Mesothelial cell of epicardium (in vitro differentiated cells): ENCODE measurements at places on chromosomes 7 and 10. TPM values are rescaled to one million over a fixed set of nuclear protein-coding genes. Genes with fewer than 3 reads are reported as not detected.

DNA sequence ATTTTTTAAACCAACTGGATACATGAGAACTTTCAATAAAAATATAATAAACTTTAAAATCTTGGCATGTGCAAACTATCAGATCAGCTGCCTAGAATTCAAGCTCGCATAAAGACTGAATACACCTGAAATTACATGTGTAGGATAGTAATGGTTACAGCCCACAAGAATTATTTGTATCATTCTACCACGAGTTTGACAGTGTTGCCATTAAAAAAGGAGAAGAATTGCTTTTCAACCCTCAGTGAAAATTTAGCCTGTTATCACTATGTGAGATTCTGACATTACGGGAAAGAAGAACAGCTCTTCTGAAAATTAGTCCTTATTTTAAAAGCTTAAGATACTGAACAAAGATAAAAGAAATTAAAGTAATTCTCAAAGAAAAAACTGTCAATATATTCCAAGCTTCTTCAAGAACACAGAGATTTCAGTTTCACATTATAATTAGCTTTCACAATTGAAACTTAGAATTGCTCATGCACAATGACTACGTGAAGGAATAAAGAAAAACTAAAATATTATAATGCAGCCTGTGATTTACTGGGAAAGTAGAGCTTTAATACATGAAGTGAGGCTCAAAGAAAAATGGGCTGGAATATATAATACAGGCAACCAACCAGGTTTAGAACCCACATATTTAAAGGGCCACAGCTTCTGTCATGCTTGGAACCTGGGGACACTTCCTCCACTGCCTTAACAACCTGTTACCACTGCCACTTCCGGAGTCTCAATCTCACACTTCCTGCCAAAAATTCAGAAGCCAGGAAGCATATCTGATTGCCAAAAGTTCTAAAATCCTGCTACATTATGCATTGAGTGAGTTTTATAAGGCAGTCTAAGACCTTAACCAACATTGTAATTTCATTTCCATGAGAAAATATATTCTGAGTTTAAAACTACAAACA, 23.2 kb downstream of the TPK1 start:
- DNase-seq, result no peak

GRCh38 chr7:131655447-131655846, 99.0 kb upstream of the PODXL start:
- DNase-seq, result no peak

DNA sequence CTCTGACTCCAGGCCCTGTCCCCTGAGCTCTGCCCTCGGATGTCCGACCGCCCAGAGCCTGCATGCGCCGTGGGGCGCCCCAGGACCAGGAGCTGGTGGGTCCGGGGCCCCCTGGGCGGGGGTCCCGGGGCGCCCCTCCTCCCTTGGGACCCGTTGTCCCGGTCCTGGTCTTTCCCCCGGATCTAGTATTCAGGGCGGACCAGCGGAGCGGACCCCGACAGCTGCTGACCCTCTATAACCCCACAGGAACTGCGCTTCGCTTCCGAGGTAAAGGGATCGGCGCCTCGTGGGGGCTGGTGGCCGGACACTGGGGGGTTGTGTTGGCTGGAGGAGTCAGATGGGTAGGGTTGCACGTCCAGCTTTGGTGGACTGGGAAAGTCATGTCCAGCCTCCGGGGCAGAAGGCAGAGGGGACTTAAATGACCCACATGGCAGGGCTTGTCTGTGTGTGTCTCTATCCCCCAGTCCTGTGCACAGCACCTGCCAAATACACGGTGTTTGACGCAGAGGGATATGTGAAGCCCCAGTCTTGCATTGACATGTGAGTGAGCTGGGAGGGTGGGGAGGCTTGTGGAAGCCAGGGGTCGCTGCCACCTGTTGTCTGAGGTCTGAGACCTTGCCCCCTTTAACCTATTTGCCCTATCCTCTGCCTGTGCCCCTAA, 520 bp downstream of the MOSPD3 start:
- DNase-seq, result no peak

- DNase-seq, result no peak
These were observed 5.2 kb downstream of the SFMBT2 start for GRCh38 chr10:7405637-7406036.

PDK4 gene
- total RNA-seq, result 0.98 to 1.1 TPM (median 1.0 TPM) in 3 replicates

DNA sequence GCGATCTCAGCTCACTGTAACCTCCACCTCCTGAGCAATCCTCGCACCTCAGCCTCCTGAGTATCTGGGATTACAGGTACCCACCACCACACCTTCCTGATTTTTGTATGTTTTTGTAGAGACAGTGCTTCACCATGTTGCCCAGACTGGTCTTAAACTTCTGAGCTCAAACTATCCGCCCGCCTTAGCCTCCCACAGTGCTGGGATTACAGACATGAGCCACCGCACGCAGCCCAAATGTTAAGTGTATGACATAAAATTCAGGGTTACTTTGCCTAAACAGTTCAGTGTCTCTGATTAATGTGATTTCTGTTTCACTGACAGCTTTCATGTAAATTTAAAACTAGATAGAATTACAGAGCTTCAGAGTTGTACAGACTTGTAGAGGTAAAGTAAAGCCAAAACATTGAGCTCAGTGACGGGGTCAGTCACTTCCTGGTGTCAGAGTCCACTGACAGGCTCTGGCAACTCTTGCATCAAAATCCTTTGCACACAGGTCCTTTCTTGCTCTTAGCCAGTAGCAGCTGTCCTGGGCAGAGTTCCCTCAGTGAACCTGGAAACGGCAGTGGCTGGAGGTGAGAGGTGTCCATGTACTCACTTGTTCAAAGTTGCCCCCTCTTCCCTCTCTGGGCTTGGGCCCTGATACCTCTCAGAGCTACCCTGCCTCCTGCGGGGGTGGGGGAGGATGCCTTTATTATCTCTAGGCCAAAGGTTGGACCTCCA, 33.7 kb downstream of the MGMT start:
- DNase-seq, result no peak

CRYGN gene
- total RNA-seq, result 9.4 to 12.2 TPM (median 10.5 TPM) in 3 replicates

DNA sequence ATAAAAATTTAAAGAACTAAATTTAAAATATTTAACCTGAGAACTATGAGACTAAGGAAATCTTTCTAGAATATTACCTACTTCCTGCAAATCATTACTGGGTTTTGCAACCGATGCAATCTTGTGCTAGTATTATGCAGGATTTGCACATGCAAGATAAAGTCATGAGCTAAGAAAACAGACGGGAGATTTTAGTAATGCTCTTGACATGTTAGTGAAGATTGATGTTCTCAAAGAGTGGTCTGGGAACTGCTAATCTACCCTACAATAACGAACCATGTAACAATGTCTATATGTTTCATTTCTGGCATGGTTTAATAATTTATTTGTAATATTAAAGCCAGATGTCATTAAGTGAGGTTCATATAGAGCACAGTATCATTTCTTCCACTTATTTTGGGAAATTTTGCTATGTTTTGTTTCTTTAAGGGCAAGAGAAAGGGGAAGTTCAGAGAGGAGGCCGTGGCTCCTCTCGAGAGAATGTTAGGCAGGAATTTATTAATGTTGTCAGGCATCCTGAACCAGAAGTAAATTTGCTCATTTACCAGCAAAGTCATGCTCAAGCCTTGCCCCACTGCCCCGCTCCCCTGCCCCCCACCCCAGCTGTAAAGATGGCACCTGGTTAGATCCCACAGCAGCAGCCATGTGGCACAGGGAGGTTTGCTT, 22.8 kb downstream of the LRRC17 start:
- DNase-seq, result no peak
